ENCODE measurements at places on chromosomes 12 and 14.

DNA sequence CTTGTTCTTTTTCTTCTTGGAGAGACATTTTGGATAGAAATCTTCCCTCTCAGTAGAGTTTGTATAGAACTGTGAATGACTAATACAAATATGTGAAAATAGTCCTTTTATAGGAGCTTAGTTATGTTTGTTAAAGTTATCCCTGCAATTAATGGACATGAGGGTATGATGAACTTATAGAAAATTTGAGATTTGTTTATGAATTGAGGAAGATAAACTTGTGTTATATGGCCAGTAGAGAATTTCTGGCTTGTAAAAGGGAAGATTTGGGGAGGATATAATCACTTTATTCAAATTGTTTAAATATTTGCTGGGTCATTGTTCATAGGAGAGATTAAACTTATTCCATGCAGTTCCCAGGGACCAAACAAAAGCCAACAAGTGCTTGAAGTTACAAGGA is 119.6 kb downstream of the DAAM1 start:
- DNase-seq: no peak

- DNase-seq: no peak
These were observed 78.0 kb downstream of the KITLG start for GRCh38 chr12:88501972-88502938.

DNA sequence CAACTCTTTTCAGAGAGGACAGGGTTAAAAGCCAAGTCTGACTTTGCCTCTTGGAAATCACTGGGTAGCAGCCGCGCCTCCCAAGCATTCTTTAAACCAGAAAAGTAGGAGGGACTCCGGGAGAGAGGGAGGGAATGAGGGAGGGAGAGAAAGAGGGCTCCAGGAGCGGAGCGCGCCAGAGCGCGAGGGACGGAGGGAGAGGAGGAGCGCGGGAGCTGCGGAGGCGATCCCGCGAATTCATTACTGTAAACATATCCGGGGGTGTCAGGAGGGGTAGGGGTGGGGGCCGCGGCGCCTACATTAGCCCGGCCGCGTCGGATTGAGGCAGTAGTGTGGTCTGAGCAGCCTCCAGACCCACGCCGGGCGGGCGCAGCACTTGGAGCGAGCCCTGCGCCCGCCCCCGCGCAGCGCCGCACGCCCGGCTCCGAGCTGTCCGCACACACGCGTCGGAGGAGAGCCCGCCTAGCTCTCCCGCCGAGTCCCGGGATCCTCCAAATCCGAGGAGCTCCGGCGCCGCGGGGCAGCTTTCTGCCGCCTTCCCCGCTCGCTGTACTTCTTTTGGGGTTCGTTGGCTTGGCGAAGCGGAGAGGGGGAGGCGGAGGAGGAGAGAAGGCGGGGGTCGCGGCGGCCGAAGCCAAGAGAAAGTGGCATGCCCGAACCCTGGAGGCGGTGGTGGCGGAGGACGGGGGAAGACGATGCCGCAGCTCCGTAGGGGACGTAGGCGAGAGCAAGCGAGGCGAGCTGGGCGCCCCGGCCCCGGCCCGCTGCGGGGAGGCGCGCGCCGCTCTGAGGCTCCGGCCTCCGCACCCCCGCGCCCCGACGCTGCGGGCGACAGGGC is 3.3 kb downstream of the FLRT2 start:
- DNase-seq: peak; percentile 87

- no peak for DNase-seq
These were observed 938 bp downstream of the RALGAPA1 start for GRCh38 chr14:35808076-35808637.

- DNase-seq: no peak
These were observed 54.9 kb upstream of the SRSF5 start for GRCh38 chr14:69711881-69712560.

DNA sequence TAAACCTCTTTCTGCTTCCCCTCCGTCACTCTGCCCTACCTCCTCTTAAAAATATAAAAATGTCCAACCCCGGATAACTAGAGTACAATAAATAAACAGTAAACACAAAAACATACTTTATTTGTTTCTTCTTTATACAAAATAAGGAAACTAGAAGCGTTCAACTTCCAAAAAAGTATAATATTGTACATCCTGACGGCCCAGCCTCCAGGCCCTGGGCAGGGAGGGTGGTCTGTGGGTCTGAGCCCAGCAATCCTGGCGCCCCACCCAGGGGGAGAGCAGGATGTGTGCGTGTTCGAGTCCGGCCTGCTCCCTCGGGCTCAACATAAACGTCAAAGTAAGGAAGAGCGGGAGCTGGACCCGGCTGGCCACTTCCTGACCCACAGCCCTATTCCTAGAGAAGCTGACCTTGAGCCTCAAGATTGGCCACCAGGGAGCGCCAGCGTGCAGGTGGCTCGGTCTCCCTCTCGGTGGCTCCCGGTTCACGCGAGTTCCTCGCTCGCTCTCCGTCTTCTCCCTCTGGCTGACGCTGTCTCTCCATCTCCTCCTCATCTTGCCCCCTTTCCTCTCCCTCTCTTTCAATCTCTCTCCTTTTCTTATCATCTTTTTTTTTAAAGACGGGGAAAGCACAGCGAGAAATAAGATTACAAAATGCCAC is 9.4 kb downstream of the LHX5 start:
- DNase-seq: no peak

DNA sequence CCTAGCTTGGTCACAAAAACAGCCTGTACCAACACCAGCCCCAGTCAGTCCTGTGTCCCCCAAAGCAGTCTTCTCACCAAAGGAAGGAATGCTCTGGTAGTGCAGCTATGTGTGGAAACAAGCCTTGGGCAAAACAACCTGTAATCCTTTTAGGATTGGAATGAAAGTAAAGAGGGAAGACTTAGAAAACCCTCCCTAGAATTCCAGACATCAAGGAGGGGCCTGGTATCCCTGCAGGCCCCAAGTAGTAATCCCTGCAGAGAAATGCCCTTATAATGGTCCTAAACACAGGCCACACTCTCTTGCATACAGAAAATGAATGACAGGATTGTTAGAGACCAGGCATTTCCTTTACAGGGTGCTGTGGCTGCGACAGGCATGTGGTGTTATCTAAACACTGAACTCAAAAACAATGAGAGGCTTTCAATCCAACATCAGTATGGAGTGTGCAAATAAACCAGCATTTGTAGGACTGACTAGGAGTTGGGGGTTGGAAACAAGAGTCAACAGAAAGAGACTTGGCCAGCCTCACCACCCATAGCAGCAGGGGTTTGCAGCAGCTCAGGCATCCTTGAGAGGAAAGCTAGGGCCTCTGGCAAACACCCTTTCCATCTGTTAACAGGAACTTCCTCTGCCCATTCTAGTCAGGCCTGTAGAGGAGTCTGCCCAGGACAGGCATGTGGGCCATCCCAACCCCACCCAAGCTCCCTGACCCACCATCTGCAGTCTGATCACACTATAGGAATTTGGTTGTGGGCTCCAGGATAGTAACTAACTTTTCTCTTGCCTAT is 59.1 kb downstream of the DCAF5 start:
- DNase-seq: no peak

GRCh38 chr14:28220391-28220790 is 546.2 kb upstream of the FOXG1 start:
- no peak for DNase-seq

GRCh38 chr12:42128327-42128726 is 16.3 kb downstream of the GXYLT1 start:
- no peak for DNase-seq
